ENCODE measurements at places on chromosomes 5 and 9.

- DNase-seq, result no peak
Measured at GRCh38 chr5:139577689-139578290, 16.7 kb downstream of the UBE2D2 start.

DNA sequence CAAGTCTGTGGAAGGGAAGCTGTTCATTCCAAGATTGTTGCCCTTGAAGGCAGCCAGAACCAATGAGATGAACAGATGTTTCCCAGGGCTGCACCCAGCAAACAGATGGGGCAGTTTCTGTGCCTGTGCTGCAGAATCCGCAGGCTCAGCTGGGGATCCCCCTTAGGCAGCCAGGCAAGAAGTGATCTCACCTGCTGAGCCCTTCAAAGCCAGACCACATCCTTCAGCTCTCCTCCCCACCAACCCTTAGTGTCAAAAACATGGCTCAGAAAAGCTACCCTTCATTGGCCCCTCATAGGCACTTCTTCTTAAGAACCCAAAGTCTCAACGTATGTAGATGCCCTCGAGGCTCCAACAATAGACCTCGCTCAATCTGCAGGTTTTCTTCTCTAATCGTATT lies 626.7 kb downstream of the CCDC171 start:
- no peak for DNase-seq

DNA sequence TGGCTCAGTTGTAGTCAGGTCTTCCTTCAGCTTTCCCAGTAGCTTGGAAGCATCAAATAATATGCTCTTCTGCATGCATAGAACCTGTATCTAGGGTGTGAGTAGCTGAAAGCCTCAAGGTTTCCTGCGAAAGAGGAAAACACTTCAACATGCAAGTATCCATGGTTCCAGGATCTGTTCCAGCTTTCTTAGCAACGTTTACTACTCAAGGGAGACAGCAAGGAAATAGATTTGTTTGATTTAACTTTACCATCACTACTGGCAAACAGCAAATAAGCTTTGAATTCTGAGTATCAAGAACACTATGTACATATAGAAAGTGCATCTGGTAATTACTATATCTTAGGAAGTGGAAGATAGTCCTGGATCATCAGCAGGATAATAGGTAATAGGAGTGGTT lies 341.0 kb downstream of the PRR16 start:
- DNase-seq, result no peak

- no peak for DNase-seq
Measured at GRCh38 chr5:522116-522515, 2.1 kb downstream of the SLC9A3 start.

GRCh38 chr9:134683714-134684374 lies 42.2 kb downstream of the COL5A1 start:
- DNase-seq, result no peak

DNA sequence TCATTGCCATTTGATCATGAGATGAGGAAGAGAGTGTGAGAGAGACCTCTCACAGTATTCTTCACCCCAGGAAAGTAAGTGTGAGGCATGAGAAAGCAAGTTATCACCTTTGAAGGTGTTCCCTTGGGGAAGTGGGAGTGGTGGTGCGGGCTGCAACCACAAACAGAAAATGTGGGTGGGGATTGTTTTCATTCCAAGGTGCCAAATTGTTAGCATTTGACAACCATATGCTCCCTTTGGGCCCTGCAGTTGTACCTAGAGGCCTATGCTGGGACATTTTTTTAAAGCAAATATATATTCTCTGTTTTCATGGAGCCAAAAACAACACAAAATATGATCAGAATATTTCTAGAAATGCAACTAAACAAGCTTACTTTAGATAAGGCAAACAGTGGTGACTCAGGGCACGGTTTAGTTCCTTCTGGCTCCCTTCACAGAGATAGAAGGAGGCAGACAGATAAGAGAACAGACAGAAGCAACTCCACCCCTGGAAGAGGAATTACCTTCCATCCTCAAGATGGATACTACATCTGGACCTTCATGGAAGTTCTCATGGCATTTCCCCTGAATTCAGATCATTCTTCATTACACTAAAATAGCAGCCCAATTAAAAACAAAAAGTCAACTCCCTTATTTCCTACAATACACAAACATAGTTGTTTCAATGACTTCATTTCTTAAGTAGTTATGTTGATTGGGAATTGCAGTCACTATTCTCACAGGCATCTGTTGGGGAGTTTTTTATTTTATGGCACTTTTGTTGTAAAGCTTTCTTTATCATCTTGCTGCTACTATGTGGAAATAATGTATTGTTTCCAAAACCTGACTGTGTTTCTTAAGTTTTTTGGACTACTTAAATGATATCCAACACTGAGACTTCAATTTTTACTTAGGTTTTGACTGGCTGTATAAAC lies 416.6 kb downstream of the PLK2 start:
- no peak for DNase-seq

- DNase-seq, result no peak
Measured at GRCh38 chr5:14419686-14420085, 161.9 kb upstream of the OTULINL start.

GRCh38 chr9:115847216-115847615 lies 306.4 kb upstream of the PAPPA start:
- peak; percentile 15 for DNase-seq

- no peak for DNase-seq
Measured at GRCh38 chr9:29775491-29775890, 2202.2 kb upstream of the C9orf72 start.

DNA sequence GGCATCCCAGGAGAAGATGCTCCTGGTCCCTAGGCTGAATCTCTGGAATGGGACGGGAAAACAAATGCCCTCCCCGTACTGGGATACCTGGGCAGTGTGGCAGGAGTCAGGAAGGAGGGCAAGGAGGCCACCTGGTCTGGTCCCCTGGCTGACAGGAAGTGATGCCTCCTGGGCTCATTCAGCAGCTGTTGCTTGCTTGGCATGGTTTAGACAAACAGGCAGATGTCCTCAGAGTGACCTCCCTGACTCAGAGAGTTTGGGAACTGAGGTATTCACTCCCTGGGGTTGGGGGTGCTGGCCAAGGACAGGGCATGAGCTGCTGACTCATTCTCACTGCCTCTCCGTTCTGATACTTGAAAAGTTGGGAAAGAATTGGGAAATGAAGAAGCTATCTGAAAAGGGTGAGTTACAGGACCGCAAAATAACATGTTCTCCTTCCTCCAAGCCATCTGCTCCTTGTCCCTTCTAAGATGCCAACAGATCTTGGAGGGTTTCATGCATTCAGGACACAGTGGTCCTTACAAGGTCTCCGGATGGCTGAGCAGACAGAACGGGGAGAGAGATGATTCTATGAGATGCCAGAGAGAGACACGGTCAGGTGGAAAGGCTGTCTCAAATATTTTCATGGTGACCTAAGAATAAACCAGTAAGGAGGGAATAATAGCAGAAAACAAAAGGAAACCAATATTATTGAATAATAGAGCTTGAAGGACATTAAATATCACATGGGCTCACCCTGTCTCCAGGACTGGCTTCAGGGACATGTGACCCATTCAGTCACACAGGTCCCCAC lies 534.5 kb downstream of the BNC2 start:
- peak; percentile 95 for DNase-seq

GRCh38 chr5:172356047-172356446 lies 72.5 kb upstream of the UBTD2 start:
- no peak for DNase-seq

GRCh38 chr5:168953351-168953750 lies 347.6 kb downstream of the SLIT3 start:
- DNase-seq, result no peak

- DNase-seq, result no peak
Measured at GRCh38 chr5:144315994-144316634, 145.4 kb downstream of the KCTD16 start.

- no peak for DNase-seq
Measured at GRCh38 chr5:53170746-53171349, 61.3 kb upstream of the MOCS2 start.

GRCh38 chr5:129500101-129500500 lies 40.0 kb downstream of the ADAMTS19 start:
- DNase-seq, result no peak

DNA sequence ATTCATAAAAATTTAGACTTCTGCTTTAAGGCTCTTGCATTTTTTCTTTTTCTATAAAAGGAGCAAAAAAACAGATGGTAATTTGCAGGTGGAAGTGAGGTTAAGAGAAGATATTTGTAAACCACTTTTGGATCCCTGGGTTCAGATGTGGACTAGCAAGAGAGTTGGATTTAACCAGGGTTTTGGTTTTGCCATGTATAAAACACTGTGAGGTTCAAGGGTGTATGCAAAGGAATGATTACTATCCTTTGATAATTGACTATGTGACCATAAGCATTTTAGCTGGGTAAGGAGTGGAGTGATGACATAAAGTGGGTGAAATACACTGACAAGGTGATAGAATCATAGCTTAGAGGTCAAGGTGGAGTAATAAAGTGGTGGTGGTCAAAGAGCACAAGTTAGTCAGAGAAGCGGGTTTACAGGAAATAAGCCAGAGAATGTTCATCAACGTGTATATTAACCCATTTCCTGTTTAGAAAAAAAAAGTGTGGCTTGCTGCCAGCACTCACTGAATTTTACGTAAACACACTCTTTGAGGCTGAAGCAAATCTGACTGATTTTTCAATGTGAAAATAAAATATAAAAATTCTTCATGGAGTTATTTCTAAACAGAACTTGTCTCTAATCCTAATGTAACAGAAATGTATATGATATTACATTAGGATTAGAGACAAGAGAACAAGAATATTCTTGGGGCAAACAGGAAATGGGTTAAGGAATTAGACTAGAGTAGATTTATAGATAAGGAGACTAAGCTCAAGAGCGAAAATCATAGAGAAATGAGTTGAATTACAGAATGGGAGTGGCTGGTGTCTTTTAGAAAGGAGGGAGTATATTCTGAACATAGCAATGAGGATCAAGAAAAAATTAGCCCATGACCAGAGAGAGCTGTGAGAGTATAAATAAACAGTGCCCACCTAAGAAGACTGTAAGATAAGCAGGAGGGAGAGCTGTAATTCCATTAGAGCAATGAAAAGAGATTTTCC lies 74.5 kb downstream of the CDKN2A start:
- peak; percentile 20 for DNase-seq

GRCh38 chr5:15004506-15004905 lies 132.9 kb upstream of the ANKH start:
- no peak for DNase-seq

DNA sequence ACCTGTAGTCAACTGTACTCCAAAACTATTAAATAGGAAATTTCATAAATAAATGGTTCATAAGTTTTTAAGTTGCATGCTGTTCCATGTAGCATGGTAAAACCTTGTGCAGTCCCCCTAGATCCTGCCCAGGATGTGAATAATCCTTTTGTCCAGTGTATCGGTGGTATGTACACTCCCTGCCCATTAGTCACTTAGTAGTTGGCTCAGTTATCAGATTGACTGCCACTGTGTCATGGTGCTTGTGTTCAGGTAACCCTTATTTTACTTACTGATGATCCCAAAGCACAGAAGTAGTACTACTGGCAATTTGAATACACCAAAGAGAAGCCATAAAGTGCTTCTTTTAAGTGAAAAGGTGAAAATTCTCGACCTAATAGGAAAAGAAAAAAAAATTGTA lies 134.2 kb downstream of the RNF180 start:
- DNase-seq, result no peak

GRCh38 chr9:9790216-9790872 lies 822.5 kb downstream of the PTPRD start:
- no peak for DNase-seq

GRCh38 chr5:111703662-111704061 lies 53.3 kb downstream of the NREP start:
- DNase-seq, result no peak

DNA sequence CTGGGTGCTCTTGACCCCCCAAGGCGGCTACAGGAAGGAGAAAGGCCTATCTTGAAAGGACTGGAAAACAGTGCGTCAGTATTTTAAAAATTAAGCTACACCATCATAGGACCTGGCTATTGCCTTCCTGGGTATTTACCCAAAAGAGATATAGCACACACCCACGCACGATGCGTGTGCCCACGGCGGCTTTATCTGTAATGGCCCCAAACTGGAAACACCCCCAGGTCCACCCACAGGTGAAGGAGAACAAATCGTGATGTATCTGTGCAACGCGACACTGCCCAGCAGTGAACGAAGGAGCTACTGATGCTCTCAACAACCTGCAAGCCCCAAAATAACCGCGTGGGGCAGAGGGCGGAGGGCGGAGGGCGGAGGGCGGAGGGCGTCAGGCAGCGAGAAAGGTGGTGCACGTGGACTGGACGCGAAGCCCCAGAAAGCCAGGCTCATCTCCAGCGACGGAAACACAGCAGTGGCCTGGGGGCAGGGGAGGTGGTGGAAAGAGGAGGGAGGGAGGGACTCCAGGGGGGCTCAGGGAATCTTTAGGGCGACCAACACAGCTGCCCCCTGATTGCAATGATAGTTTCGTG lies 12.4 kb upstream of the PTGDS start:
- no peak for DNase-seq

DNA sequence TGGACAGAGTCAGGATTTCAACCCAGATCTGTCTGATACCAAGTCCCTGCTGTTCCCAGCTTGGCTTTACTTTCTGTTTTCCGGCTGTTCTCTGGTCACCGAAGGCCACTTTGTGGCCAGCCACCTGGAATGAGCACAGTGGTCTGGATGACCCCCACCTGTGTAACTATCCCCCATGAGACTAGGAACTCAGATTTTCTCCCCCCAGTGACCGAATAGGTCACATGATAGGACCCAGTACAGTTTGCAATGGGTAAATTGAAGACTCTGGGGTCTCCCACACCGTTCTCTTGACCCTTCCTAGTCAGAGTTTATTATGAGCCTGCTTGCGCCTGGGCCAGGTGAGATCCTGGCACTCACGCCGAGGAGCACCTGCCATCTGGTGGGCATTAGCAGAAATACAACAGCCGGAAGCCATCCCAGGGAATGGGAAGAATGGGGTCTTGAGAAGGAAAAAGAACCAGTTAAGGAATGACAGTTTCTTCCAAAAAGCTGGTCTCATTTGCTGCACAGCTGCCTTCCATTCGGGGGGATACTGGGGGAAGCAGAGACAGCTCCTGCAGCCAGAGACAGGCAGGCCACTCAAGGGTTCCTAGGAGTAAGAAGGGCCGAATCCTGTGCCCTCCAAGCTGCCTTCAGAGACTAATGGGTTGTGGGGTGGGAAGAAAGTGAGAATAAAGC lies 7.1 kb downstream of the PHYHD1 start:
- no peak for DNase-seq

GRCh38 chr9:136539427-136540421 lies 6.1 kb downstream of the NOTCH1 start:
- no peak for DNase-seq

DNA sequence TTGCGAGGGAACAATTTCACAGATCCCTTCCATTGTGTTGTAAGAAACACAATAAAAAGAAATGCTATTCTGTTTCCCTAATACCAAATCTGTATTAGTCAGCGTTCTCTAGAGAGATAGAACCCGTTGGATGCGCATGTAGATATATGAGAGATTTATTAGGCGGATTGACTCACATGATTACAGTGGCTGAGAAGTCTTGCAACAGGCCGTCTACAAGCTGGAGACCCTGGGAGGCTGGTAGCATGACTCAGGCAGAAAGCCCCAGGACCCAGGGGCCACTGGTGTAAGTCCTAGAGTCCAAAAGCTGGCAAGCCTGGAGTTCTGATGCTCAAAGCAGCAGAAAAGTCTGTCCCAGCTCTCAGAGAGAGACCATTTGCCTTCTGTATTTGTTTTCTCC lies 18.4 kb upstream of the IL17B start:
- no peak for DNase-seq

GRCh38 chr5:179126506-179126991 lies 66.4 kb downstream of the ZNF354C start:
- no peak for DNase-seq

- no peak for DNase-seq
Measured at GRCh38 chr5:147968855-147969254, 62.5 kb upstream of the C5orf46 start.

Data from BJ (cell line).